GM04504 (cell line): ENCODE measurements at places on chromosomes 2 and 18.

GRCh38 chr2:148982282-148982681, 56.2 kb upstream of the LYPD6B start:
- no peak for DNase-seq

DNA sequence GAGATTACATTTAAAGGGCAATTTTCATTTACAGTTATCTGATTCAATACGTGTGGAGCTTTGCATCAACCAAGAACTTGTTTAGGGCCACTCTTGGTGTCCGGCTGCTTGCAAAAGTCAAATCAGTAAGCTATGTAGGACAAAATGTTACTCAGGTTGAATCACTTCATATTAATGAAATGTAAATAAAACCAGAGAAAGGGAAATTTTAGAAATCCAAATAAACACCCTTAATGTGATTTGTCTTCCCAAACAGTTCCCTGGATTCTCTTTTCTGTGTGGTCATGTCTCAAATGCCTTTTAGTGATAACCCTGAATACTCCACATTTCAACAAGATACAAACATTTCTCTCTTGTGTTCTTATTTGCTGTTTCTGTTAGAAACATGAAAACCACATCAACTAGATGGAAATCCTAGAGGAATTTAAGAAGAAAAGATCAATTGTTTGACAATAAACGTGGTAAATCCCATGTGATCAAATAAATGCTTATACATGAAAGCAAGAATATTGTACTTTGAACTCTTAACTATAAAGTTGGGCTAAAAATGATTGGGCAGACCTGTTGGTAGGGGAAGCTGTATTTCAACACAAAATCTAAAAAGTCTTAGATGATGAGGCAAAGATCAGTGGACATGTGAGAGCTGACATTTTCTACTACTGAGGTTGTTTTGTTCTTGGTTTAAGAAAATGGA, 101.3 kb downstream of the CDC42EP3 start:
- no peak for DNase-seq

DNA sequence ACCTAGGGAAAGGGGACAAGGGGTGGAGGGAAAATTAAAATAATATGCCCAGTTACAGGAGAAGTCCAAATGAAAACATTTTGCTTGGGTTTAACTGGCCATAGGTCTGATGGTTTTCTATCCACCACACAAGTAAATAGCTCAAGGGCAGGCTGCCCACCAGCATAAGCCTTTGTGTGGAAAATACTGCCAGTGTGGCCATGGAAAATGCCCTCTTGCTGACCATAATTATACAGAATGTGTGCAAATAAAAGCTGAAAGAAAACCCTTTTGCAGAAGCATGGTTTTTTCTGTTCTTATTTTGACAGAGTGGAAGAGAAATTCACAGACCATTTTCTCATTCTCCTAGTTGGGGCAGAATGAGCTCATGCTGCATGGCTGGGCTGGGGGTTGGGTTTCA, 111.3 kb upstream of the SIX2 start:
- no peak for DNase-seq

DNA sequence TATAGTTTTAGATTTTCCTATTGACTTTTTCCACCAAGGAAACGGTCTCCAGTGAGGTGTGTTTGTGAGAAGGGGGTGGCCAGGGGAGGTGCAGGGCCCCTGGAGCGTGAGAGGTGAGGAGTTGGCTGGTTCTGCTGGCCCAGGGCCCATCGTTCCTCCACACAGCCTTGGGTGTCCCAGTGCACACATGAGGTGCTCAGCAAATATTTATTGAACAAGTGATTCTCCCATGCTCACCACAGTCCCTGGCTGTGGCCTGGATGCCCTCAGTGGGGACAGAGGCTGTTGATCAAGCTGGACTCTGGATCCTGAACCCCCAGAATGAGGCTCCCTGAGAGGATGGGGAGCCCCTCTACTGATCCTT, 5.0 kb downstream of the HAAO start:
- DNase-seq: no peak

DNA sequence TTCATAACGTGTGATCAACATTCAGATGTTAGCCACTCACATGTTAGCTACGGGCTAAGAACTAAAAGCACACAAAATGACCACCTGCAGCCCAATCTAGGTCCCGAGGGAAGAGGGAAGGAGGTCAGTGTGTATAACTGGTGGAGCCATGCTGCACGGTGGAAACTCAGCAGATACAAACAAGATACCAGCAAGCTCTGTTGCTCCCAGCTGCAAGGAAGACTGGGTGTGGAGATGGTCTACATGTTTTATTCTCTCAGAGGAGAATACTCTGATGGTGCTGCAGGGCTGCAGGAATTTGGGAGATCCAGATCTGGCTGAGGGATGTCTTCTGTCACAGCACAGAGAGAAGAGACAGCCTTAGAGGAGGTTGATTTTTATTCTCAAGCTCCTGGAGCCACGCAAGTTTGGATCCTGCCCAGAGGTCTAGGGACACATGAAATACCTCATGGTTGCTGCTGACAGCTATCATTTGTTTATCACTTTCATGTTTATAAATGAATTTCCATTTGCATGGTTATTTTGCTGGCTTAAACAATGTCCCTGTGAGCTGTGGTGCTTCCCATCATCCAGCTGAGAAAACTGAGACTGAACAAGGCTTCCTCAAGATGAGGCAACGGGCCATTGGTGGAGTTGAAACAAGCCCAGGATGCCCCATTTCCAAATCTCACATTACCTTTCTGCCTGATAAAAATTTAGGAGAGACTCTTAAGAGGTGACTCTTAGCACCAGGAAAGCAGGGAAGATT, 30.9 kb downstream of the RNF144A start:
- DNase-seq: no peak

- no peak for DNase-seq
Observed at GRCh38 chr2:181760521-181760920, 80.2 kb upstream of the NEUROD1 start.

- no peak for DNase-seq
Observed at GRCh38 chr2:230602562-230603230, 109.9 kb upstream of the CAB39 start.

DNA sequence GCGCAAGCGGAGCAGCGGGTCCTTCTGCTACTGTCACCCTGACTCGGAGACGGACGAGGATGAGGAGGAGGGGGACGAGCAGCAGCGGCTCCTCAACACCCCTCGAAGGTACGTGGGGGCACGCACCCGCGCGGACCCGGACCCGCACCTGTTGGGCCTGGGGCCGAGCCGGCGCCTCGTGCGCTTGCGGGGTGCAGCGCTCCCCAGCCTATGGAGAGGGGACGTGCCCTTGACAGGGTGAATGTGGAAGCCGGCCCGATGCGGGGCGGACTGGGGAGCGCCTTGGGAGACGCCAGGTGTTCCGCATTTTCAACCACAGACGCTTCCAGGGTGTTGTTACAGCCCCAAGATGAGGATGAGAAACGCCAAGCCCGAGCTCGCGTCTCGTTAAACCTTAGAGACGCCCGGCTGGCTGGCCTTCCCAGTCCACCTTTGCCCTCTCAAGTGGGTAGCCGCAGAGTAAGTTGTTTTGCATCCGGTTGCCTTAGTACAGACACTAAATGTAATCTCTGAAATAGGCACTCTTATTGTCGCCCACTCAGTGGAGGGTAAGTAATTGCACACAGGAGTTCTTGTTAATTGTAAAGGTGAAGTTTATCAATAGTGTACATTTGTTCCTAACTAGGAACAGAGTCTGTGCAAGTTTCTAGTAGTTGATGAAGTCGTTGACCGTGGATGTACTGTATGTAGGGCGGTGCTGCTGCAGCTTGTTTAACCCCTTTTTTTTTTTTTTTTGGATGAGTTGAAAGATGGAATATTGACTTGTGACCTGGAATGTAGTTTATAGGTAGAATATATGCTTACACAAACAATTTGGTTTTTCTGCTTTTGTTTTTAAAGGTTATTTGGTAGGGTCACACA, 815 bp downstream of the GMCL1 start:
- DNase-seq: no peak

DNA sequence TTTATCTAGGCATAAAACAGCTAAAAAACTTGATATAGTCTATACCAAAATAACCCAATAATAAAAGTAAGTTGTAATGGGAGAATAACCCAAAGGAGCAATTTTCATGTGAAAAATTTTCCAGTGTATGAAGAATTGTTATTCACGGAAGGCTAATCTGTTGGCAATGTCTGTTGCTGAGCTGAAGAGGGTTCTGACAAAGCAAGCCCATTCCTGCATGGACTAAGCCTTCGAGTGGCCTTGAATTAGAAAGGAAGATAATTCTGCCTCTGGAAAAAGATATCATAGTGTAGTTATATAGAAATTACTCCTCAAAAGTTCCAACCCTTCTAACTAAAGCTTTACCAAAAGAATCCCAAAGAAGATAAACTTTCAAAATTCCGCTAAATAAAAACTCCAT, 101.5 kb downstream of the MAP2 start:
- DNase-seq: no peak

- DNase-seq: no peak
Observed at GRCh38 chr18:67451960-67452359, 64.6 kb downstream of the DSEL start.

- no peak for DNase-seq
Observed at GRCh38 chr2:181131584-181131983, 151.2 kb downstream of the UBE2E3 start.

DNA sequence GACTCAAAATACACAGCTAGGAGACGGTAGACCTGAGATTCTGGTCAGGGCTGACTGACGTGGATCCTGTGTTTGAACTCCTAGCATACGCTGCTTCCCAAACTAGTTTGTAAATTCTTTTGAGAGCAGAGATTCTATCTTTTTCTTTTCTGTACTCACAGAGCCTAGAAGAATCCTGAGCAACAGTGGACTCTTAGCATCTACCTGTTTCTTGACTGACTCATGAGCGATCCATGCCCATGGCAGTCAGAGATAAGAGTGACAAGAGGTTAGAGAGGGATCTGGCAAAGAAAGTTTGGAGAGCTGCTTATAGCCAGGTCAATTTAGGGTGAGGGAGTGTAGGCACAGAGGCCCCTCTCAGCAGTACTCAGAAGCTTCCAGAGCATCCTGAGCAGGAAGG, 41.1 kb upstream of the PPP1CB start:
- no peak for DNase-seq

GRCh38 chr2:144071461-144071860, 448.5 kb downstream of the ZEB2 start:
- DNase-seq: no peak

DNA sequence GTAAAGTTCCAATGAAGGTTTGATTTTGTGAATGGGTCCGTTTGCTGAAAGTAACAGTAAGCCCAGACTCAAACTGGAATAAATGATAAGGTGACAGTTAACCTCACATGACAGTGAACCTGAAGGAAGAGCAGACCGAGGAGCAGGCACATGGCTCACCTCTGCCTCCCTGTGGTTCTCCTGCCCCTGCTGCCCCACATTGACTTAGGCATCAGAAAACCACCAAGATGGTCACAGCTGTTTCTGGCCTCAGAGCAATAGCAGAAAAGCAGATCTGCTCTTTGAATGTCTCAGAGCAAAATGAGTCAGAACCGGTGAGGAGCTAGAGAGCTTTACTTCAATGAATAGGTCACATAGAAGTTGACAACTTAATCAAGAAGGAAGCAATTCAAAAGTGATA, 487.6 kb downstream of the METTL4 start:
- no peak for DNase-seq

GRCh38 chr18:77088963-77089722, 43.4 kb downstream of the MBP start:
- DNase-seq: no peak

- DNase-seq: no peak
Observed at GRCh38 chr18:50011813-50012435, 183.0 kb downstream of the MYO5B start.

- no peak for DNase-seq
Observed at GRCh38 chr2:99888617-99889016, 253.8 kb downstream of the AFF3 start.

- no peak for DNase-seq
Observed at GRCh38 chr2:181991171-181991885, 5.7 kb downstream of the PPP1R1C start.

- DNase-seq: no peak
Observed at GRCh38 chr2:240925568-240926515, 19.7 kb downstream of the CROCC2 start.

- no peak for DNase-seq
Observed at GRCh38 chr2:126902152-126902835, 3.6 kb downstream of the TEX51 start.

DNA sequence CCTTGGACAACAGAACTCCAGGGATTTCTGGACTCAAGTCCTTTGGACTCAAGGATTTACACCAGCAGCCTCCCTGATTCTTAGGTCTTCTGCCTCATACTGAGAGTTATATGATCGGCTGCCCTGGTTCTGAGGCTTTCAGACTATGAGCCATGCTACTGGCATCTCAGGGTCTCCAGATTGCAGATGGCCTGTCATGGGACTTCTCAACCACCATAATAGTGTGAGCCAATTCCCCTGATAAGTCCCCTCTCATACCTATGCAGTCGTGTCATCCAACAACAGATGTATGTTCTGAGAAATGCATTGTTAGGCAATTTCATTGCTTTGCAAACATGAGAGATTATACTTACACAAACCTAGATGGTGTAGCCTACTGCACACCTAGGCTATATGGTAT, 61.4 kb upstream of the MSTN start:
- no peak for DNase-seq

GRCh38 chr2:96839293-96839874, 4.4 kb downstream of the ANKRD23 start:
- no peak for DNase-seq

GRCh38 chr18:67300498-67300897, 216.0 kb downstream of the DSEL start:
- DNase-seq: no peak

DNA sequence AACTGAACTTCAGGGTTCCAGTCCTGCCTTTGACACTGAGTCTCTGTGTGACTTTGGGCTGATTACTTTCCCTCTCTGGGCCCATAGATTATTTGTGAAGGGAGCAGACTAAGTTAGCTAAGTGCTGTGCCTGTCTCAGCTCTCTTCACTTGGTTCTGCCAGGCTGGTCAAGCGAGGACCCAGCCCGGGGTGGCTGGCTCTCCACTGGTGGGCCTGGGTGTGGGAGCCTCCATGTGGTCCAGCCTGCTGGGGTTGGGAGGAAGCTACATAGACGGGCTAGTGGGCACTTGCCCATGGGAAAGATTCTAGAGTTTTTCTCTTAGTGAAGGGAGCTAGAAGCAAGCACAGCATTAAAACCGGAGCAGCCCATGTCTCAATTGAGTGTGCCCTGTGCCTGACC, 59.0 kb downstream of the DYSF start:
- DNase-seq: no peak
